ENCODE measurements at places on chromosomes 1 and 21.

DNA sequence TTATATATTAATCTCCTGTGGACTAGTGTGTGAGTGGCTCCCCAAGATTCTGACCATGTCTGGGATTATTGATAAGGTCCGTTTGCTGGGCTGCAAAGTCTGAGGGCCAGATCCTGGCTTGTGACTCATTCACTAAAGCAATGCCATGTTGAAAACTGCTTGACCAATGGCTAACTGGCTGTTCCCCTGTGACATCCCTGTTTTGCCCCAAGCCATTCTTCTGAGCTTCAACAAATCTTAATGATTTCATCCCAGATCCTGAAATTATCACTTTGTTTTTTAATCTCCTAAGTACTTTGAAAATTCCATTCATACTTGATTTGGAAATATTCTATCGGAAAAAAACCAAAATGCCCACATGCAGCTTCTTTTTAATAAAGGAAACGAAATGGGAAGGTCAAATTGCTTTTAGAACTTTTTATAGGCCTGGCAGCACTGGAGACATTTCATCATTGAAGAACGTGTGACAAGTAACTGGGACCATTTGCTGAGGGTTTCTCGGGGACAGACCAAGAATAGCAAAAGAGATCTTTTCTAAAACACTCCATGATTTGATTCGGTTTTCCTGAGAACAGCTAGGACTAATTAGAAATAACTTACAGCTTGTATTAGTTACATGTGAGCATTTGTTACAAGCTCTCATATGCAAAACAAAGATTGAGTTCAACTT, 121.3 kb downstream of the TGFB2 start:
- DNase-seq, result no peak

GRCh38 chr1:56196839-56197238, 382.5 kb downstream of the PLPP3 start:
- DNase-seq, result no peak

GRCh38 chr1:211210965-211211364, 48.2 kb upstream of the RCOR3 start:
- no peak for DNase-seq

DNA sequence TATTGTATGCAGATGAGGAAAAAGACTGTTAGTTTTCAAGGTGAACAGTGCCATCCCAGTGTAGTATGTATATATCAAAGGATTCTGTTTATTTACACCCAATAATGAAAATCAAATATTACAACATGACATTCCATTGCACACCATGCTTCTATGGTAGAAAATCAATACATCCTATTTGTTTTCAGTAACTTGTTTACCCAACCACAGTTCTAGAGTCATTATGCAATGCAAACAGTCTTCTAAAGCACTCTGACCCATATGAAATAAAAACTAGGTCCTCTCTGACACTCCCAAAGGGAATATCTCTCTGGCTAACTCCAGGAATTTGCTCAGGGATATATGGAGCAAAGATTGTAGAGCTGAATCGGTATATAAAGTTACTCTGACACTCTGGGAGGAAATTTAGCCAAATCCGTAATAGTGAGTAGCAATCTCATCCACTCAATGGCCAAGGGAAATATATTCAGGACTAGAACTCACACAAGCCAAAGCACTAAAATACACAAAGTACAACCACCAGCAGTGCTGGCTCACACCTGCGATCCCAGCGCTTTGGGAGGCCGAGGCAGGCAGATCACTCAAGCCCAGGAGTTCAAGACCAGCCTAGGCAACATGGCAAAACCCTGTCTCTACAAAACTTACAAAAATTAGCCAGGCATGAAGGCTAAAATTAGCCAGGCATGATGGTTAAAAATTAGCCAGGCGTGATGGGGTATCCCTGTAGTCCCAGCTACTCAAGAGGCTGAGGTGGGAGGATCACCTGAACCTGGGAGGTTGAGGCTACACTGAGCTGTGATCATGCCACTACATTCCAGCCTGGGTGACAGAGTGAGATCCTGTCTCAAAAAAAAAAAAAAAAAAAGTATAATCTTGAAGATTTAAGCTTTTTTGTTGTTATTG, 75.2 kb downstream of the RERE start:
- DNase-seq, result no peak

DNA sequence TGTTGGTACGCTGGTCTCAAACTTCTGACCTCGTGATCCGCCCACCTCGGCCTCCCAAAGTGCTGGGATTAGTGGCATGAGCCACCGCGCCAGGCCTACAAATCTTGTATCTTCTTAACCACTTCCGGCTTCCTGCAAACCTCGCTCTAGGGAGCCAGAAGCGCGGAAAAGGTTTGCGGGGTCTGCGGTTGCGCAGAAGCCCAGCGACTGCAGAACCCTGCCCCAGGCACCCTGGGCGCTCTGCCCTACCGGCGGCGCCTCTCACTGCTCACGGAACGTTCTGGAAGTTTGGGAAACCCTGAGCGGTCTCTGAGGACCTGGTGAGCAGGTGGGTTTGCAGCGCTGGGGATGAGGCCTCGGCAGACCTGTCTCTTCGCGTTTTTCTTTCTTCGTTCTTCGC, at the start of gene C1orf146:
Gene C1orf146, plus strand, starts transcription at position 195 of the 400 bp plus-strand sequence. CDS start 13,506 bp downstream, outside the sequence.
- DNase-seq, result no peak

- no peak for DNase-seq
These were observed 10.4 kb downstream of the TRABD2B start for GRCh38 chr1:47986761-47987200.

- no peak for DNase-seq
These were observed 172.2 kb upstream of the IRF2BP2 start for GRCh38 chr1:234782105-234782751.

DNA sequence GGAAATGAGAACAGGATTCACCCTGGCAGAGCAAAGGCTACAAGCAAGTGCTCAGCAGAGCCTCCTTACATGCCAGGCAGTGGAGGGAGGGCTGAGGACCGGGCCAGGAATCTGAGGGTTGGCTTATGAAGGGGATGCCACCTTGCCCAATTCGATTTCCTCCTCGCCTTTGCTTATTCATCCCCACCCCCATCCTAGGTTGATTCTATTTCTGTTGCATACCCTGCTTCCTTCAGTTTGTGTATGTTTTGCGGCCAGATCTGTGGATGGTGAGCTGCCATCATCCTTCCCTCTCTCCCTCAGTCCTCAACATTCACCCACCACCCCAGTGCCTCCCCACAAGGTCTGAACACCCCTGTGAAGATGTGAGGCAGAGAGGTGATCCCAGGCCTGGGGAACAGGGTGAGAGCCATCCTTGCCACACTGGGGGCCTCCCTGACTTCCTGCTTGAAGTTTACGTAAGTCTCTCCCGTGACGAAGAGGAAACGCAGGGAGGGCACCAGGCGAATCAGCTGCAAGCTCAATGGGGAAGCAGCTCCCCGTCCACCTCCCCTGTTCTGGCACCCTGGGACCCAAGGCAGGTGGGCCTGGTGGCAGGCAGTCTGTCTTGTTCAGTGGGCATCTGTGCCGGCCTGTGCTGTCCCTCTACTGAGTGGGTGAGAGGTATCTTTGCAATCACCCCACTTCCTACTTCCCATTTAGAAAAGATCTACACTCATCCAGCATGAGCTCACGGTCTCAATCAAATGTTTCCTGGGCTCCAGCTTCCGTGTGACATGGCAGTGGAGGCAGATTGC, 50.6 kb upstream of the CNTN2 start:
- DNase-seq, result no peak

DNA sequence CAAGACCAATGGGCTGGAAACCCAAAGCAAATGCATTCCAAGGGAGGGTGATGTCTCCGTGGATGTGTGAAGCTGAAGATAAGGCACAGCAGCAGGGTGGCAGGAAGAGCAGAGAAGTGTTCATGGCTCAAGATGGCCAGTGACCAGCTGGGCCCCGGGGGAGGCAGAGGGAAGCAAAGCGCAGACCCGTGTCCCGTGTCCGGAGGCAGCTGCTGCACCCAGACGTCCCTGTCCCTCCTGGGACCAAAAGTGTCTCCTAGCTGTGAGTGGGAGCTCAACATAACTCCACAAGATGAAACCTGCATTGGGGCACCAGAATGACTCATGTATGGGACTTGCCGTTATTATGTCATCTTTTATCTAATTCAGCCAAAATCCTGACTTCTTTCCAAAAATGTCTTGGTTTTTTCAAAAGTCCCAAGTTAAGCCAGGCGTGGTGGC, 118.2 kb downstream of the RIPK4 start:
- no peak for DNase-seq

GRCh38 chr1:32241001-32241763, 5.8 kb upstream of the FAM167B start:
- peak; percentile 77 for DNase-seq

- DNase-seq, result no peak
These were observed 2.6 kb upstream of the LEFTY2 start for GRCh38 chr1:225943582-225943981.

GRCh38 chr1:116915086-116915661, 5.5 kb downstream of the PTGFRN start:
- DNase-seq, result no peak

DNA sequence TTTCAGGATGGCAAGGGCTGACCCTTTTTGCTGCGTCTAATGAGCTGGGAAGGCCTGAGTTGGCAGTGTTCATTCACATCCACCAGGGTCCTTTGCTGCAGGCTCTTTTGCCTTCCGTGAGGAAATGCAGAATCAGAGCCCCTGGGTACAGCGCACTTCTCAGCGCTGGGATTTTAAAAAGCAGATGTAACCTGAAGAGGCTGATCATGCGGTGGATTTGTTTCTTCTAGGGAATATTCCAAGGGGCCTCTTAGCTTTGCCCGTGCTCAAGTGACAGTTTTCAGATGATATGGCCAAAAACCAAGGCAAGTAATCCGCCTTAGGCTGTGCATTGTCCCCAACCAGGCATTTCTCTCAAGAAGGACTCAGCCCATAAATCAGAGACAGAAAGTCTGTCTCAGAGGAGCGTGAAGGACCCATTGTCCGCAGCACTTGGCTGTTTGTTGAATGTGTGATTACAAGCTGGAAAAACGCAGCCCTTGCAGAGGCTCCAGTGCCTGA, 237.6 kb downstream of the PTPRC start:
- DNase-seq, result peak; percentile 26

DNA sequence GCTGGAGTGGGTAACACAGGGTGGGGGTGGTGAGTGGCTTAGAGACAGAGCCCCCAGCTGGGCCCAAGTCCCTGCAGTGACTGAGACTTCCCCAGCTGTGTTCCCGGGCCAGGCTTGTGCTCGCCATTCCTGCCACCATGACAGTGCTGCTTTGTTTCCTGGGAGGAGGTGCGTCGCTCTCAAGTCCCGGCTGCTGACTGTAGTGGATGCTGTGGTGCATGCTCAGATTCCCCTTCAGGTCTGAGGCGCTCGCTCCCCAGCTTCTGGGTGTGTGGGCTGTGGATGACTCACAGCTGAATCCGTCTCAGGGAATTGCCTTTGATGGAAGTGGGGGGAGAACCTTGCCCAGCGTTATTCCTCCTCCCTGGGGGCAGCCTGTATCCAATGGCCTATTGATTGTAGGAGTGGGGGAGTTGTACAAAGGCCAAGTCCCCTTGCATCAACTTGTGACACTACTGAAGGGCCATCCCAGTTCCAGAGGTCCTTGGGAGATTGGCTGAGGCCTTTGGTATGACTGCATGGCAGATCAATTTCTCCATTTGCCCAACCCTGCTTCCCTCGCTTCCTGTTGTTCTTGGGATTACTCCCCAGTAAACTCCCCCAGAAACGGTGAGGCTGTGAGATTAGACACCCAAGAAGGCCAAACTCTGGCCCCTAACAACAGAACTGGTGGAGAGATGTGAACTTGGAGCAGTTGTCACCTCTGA, 17.8 kb upstream of the POU3F1 start:
- DNase-seq, result no peak

GRCh38 chr1:8077602-8078001, 51.5 kb upstream of the ERRFI1 start:
- no peak for DNase-seq

- DNase-seq, result peak; percentile 29
These were observed 55.3 kb downstream of the SETD4 start for GRCh38 chr21:36005018-36005417.

GRCh38 chr1:15155888-15156741, 2.6 kb downstream of the TMEM51 start:
- no peak for DNase-seq

GRCh38 chr1:54857141-54857540, 29.9 kb downstream of the DHCR24 start:
- DNase-seq, result no peak

Data from DMS153 (cell line).